ENCODE measurements at places on chromosomes 7 and 10. TPM values are rescaled to one million over a fixed set of nuclear protein-coding genes. Genes with fewer than 3 reads are reported as not detected.

DNA sequence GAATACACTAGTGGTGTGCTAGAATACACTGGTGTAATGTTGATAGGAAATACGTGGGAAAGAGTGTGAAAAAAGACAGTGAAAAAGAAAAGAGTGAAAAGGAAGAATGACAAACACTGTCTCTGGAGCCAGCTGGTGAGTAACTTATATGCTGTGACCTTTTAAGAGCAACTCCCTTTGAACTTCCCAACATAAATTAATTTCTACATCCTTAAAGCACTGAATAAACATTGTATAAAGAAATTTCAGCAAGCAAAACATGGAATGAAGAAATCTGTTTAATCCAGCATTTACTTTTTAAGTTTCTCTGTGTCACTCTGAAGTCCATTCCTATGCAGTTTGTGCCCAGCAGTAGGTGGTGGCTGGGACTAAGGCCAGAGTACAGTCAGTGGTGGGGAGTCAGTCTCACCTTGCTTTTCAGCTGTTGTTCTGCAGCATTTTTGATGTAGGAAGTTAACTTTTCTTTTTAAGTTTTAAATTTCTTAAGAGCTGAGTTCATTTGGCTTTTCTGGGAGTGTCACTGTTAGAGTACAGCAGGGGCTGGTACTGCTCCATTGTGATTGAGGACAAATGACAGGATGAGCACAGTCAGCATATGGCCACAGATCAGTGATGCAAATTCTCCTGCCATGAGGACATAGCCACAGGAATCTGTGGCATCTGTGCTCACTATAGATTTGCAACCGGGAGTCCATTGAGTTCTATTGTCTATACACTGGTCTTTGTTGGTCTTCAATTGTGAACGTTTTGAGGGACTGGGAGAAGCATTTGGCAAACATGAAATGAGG is 321.8 kb downstream of the ZNF248 start:
- DNase-seq: no peak
- no peak overlapping the region for H3K4me3 ChIP-seq
- peaks cover 25% of the 10 kb centered on the region for H3K36me3 ChIP-seq
- H3K4me1 ChIP-seq: no peaks in the 10 kb centered on the region

GRCh38 chr7:39027491-39027890 is 49.8 kb downstream of the POU6F2 start:
- H3K4me3 ChIP-seq: no peak overlapping the region
- 0 out of 2 replicates have a peak, but pooled peaks cover 5% of the 10 kb centered on the region for H3K4me1 ChIP-seq
- H3K27me3 ChIP-seq: no peaks in the 10 kb centered on the region
- peaks cover 2% of the 10 kb centered on the region for H3K36me3 ChIP-seq
- DNase-seq: no peak
- H3K27ac ChIP-seq: no peak overlapping the region

- H3K4me3 ChIP-seq: no peak overlapping the region
- DNase-seq: no peak
- H3K27me3 ChIP-seq: no peaks in the 10 kb centered on the region
- no peaks in the 10 kb centered on the region for H3K4me1 ChIP-seq
- peaks cover 8% of the 10 kb centered on the region for H3K36me3 ChIP-seq
Observed at GRCh38 chr7:143987513-143987912, 12.6 kb upstream of the OR6B1 start.

DNA sequence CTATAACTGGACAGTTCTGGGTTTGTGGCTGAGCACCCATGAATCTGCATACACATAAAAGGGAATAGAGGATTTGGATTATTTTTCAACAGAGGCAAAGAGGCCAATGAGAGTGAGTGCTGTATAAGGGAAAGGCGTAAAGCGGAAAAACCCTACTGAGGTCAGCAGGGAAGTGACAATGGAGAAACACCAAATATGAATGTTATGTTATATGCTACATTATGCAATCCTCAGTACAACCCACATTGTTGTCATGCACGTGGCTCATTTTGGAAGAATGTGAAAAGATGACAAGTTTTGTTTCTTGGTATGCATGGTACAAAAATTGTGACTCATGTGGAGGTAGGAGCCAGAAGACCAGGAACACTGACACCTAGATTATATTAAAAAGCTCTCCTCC is 113.6 kb upstream of the AMPH start:
- no peak overlapping the region for H3K4me3 ChIP-seq
- no peaks in the 10 kb centered on the region for H3K27me3 ChIP-seq
- H3K4me1 ChIP-seq: no peaks in the 10 kb centered on the region
- H3K36me3 ChIP-seq: peaks cover 17% of the 10 kb centered on the region
- H3K27ac ChIP-seq: no peak overlapping the region

- no peaks in the 10 kb centered on the region for H3K27me3 ChIP-seq
- H3K27ac ChIP-seq: no peak overlapping the region
- peaks cover 3% of the 10 kb centered on the region for H3K4me1 ChIP-seq
- DNase-seq: no peak
- no peaks in the 10 kb centered on the region for H3K36me3 ChIP-seq
- no peak overlapping the region for H3K4me3 ChIP-seq
Observed at GRCh38 chr10:116260599-116260998, 12.4 kb downstream of the GFRA1 start.

DNA sequence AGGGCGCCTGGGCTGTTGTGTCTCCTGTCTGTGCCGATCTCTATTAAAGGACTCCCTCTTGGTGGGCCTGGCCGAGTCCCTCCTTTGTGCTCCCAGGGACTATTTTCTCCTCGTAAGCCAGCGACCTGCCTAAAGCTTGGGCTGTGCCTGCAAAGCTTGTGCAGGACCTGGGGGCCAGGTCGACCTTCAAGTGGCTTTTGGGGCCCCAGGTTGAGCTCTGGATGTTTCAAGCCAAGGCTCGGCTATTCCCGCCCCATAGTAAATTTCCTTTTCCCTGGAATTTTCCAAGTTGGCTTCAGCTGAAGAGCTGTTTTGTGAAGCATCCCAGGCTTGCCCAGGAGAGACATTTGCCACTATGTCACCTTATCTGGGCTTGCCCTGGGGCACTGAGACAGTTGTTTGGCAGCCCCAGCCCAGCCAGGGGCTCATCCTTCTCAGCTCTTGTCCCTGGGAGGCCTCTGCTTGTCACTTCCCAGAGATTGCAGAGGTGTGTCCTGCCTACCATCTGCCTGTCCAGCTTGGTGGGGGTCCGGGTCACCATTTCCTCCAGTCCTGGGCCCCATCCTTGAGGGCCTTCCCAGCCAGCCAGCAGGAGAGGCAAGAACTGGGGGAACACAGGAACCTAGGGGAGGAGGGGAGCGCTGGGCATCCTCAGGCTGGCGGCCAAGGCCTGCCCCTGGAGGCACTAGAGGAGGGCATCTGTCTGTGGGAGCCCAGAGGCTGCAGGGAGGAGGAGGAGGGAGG is 20.2 kb downstream of the ZMIZ2 start:
- no peaks in the 10 kb centered on the region for H3K27me3 ChIP-seq
- H3K4me1 ChIP-seq: no peaks in the 10 kb centered on the region
- peaks cover 54% of the 10 kb centered on the region for H3K36me3 ChIP-seq
- H3K4me3 ChIP-seq: no peak overlapping the region
- H3K27ac ChIP-seq: no peak overlapping the region

SLC26A5 gene
- 0.11 TPM for total RNA-seq

DNA sequence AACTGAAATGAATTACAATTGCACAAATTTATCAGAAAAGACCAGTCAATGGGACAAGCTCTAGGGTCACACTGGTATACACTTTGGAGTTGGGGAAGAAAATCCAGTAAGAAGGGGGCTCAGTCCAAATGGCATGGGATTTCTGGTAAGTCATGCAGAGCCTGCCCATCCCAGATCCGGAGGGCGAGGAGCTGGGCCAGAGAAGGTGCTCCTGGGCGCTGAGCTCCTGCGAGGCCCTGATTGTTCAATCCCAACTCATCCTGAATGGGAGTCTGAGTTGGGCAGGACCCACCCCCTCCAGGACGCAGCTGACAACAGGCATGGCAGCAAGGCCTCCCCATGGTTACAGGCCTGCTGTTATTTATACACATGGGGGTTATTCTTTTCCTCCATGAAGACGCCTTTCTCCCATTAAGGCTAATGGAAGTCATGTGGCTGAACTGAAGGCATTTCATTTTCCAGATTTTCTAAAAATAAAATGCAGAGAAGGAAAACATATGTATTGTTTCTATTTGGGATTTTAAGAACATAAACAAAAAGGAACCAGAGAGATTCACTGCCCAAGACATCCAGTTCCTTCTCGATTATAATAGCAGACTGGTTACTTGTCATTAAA is 91.1 kb upstream of the ADAM12 start:
- no peaks in the 10 kb centered on the region for H3K27me3 ChIP-seq
- DNase-seq: no peak
- H3K4me1 ChIP-seq: no peaks in the 10 kb centered on the region
- no peak overlapping the region for H3K27ac ChIP-seq
- H3K36me3 ChIP-seq: no peaks in the 10 kb centered on the region

- H3K27me3 ChIP-seq: no peaks in the 10 kb centered on the region
- H3K27ac ChIP-seq: no peak overlapping the region
- no peaks in the 10 kb centered on the region for H3K36me3 ChIP-seq
Observed at GRCh38 chr7:4725014-4725849, 43.1 kb downstream of the FOXK1 start.

- H3K27ac ChIP-seq: no peak overlapping the region
- DNase-seq: no peak
- H3K4me3 ChIP-seq: no peak overlapping the region
- no peaks in the 10 kb centered on the region for H3K36me3 ChIP-seq
- no peaks in the 10 kb centered on the region for H3K27me3 ChIP-seq
- no peaks in the 10 kb centered on the region for H3K4me1 ChIP-seq
Observed at GRCh38 chr7:96949766-96950165, 55.6 kb upstream of the DLX6 start.

GRCh38 chr7:158887594-158887993 is 31.2 kb downstream of the DYNC2I1 start:
- no peak overlapping the region for H3K4me3 ChIP-seq
- no peak overlapping the region for H3K27ac ChIP-seq
- no peaks in the 10 kb centered on the region for H3K4me1 ChIP-seq
- no peaks in the 10 kb centered on the region for H3K27me3 ChIP-seq
- peaks cover 36% of the 10 kb centered on the region for H3K36me3 ChIP-seq
- no peak for DNase-seq

All from H9 (cell line).